ENCODE measurements at places on chromosomes 4 and X.

GRCh38 chrX:150299579-150299978, 63.5 kb upstream of the MAMLD1 start:
- no peak for DNase-seq

DNA sequence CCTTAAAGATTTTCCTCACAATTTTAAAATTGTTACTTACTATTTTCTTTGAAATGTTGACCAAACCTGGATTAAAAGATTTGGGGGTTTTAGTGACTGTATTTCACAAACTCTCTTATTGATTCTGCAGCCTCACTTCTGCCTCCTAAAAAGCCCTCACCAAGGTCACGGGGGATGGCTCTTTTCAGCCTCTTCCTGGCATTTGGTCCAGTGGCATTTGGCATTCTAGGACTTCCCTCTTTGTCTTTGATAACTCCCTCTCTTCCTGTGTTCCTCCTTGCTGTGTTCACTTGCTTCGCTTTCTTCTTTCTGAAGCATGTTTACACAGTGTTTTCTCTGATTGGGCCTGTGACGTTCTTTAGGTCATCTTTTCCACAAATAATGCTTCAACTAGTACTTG, 21.5 kb downstream of the PKD2 start:
- no peak for DNase-seq

- DNase-seq = no peak
These were observed 58.0 kb downstream of the FGF16 start for GRCh38 chrX:77505227-77505626.

DNA sequence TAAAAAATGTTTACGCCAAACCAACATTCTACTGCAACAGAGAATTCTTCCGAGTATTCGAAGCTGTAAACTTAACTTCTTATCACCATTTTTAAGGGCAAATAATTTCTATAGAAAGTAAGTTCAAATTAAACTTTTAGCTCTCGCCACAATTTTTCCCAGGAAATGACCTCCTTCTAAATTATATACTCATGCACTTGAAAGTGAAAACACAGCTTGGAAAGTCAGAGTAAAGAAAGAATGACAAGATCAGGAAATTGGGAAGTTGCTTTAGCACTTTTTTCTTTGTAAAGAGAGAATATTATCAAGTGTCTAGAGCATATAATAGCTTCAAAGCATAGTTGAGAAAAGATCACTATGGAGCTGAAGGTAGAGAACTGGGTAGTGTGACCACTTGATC, 1.2 kb downstream of the CYBB start:
- no peak for DNase-seq

- no peak for DNase-seq
These were observed 78.5 kb downstream of the ANXA3 start for GRCh38 chr4:78629991-78630541.

DNA sequence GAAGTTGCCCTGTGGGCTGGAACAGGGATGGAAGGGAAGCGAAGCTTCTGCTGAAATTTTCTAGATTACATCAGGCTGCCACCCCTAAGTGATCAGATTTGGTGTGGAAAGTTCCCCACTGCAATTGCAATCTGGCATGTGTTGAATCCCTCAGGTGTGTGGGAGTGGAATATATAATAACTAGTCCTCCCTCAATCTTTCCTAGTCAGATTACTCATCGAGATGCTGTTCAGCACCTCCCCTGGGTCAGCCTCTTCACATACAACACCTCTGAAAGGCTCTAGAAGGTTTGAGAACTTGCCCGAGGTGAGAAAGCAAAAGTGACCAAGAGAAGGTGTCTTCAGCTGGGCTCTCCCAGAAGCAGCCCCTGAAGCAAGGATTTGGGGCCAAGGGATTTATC, 336.8 kb downstream of the BCOR start:
- no peak for DNase-seq

DNA sequence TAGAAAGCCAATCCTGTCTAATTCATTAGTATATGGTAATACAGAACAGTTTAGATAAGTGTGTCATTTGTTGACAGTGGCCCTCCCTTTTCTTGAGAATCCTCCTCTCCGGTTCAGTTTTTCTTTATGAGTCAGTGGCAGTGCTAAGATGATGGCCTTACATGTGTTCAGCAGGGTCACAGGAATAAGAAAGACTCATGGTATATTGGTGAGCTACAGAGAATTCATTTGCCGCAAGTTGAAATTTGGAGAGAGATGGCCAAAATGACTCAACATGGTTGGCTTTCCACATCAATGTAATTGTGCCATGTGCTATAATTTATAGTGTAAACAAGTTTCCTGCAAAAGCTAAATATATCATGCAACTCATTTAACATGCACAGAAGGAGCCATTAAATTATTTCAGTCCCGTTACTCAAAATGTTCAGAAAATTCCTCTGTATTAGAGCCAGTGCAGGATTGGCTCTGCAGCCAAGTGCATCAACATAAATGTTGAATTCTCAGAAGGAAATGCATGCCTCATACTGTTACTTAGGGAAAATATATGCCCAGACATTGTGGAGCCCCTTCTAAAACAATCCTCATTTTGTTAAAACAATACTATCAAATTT, 374.3 kb downstream of the AFF2 start:
- DNase-seq = no peak

Measured in stimulated activated naive CD4-positive, alpha-beta T cell (primary cell).